Muscle of arm (tissue), 14 donors: ENCODE measurements at places on chromosomes 5 and 9. TPM values are rescaled to one million over a fixed set of nuclear protein-coding genes. Genes with fewer than 3 reads are reported as not detected.

DNA sequence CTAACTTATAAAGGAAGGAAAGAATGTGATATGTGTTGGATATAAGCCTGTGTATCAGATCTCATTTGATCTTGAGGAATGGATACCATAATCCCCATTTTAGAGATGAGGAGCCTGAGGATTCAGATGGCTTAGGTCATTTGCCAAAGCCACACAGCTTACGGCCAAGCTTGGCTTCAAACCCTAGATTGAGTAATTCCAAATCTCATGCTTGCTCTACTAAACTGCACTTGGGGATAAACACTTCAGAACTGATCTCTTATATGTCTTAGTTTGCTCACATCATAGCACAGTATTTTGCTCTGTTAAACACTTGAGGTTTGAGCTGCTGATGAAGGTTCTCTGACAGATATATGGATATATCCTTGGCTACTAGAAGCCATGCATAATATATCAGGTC lies 504.4 kb downstream of the NTRK2 start:
- no peak for DNase-seq

- DNase-seq, result no peak
Observed at GRCh38 chr5:51691538-51692079, 308.4 kb downstream of the ISL1 start.

DNA sequence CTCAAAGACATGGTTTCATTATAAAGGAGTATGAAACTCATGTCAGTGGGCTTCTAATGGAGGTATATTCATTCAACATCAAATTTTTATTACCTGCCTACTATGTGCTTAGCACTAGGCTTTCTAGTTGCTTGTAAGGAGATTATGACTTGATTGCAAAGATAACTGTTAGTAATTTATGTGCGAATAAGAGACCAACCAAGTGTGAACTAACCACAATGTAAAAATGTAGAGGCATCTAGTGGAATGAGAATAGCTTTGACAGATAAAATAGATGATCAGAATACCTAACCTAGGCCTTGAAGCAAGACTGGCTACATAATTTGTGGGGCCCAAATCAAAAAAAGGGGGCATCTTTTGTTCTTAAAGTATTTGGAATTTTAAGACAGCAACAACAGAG lies 13.0 kb upstream of the PPP2R2B start:
- DNase-seq, result no peak

DNA sequence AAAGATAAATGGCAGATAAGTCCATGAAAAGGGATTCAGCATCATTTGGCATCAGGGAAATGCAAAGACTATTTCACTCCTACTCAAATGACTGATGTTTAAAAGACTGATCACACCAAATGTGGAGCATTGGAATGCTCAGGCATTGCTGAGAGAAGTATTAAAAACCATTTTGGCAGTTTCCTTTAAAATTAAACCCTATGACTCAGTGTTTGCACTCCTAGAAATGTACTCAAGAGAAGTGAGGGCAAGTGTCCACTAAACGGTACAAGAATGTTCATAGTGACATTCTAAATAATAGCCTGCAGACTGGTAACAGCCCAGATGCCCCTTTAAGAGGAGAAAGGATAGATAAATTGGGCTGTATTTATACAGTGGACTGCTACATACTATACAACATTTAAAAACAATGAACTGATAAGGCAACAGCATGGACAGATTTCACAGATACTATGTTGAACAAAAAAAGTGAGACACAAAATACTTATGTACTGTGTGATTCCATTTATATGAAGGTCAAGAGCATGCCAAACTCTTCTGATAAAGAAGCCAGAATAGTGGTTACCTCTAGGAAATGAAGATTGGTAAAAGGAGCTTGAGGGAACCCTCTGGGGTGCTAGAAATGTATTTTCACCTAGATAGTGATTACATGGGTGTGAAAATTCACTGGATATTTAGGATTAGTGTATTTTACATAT lies 24.6 kb downstream of the APC start:
- no peak for DNase-seq

DNA sequence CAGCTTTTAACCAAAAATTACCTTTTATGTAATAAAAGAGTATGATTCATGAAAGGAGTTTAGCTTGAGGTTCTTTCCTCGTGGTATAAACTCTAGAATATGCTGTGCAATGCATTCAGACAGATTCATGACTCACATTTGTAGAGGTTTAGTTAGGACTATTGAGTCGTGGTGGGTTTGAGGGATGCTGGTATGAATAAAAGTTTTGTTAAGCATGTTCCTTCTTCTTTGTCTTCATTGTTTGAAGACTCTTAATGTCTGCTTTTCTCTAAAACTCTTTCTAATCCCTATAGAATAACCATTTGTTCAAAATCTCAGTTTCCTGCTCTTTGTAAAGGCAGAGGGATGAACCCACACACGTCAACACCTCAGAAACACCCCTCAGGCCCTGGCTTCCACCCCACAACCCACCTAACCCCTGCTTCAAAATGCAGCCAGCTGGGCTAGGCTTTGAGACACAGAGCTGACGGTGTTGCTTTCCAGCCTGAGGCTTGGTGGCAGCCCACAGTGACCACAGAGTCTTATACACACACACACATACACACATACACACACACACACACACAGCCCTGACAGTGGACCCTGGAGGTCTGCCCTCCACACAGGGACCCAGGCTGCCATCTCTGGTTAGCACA lies 69.0 kb upstream of the IRX1 start:
- DNase-seq, result no peak

Gene SLC25A2
- not detected for polyA plus RNA-seq

Gene MELK
- polyA plus RNA-seq, result 8.8 TPM

Gene TEX48
- polyA plus RNA-seq, result not detected

Gene GPR151
- not detected for polyA plus RNA-seq

Gene PCA3
- polyA plus RNA-seq, result 0.86 TPM

Gene COQ4
- 24.9 TPM for polyA plus RNA-seq

Gene DOCK8
- 5.8 TPM for polyA plus RNA-seq
